ENCODE measurements at places on chromosomes 6 and 20.

DNA sequence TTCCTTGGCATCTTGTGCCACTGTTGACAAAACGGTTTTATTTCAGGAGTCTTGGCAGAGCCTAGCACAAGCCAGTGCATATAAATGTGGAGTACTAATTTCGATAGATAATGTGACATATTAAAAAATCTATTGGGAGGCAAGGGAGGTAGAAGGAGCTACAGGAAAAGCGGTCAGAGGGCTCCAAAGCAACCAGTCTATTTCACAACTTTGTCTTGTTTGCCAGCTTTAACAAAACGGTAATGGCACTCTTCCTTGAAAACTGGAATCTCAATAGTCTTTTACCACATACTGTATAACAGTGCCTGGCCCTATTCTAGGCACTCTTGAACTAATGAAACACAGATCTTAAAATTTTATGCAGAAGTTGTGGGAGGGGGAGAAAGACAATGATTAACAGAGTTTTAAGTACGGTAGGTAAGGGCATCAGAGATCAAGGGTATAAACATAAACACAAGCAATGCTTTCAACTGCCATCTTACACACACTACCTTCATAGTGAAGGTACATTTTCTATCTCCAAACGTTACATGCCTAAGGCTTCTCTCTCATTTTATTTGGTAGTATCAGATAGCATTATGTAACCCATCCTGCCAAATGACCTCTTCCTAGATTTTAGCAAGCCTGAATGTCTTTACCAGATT, 33.5 kb upstream of the SYNCRIP start:
- no peak for DNase-seq

DNA sequence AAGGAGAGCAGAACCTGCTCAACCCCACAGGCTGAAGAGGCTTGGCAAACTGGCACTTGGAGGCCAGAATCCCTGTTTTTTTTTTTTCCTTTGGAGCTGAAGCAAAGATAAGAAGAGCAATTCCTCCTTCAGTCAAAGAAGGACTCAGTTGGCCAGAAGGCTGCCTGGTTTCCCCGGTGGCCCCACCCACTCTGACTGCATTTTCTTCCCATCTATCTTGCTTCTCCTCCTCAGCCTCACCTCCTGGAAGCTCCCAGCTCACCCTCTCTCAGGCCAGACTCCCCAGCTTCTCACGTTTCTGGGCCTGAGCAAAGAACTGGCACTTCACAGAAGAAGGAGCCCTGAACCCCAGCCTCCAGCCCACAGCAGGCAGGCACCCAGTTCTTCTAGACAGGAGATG, 2.4 kb downstream of the LRFN2 start:
- no peak for DNase-seq

DNA sequence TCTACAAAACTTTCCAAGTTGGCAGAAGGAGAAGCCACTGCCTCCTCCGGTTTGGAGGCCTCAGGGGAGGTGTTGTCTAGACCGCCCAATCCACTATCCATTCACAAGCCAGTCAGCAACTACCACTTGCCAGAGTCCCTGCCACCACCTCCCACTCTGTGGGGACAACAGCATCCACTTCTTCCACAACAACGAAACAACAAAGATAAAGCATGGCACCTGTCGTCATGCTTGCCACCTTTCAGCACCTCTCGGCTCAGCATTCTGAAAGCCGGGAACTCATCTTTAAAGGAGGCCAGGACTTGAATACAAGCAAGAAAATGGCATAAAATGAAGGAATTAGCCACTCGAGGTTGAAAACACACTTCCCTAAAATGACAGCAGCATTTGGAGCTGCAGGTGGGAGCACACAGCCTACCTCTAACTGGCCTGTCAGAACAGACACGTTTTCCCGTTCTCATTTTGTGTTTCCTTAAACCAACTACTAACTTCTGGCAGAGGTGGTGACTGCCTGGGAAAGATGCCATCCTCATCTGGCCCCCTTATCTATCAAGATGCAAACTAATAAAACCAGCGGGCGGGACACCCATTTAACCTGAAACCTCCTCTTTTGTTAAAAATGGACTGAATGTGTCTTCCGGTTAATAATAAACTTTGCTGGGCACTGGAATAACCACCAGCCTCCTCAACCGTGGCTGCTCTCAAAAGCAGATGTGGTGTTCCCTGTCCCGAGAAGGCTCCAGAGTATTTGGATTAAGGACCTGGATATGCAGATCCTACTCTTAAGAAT, 21.7 kb downstream of the YTHDF1 start:
- DNase-seq, result no peak

GRCh38 chr6:158544428-158544827, 15.5 kb upstream of the TMEM181 start:
- DNase-seq, result no peak
